CD8-positive, alpha-beta memory T cell (primary cell): ENCODE measurements at places on chromosomes 4 and X.
A peak's percentile ranks its signal among the peaks of the same experiment; 100 is the strongest.

GRCh38 chrX:13685126-13685763 is 3.7 kb upstream of the RAB9A start:
- DNase-seq = no peak

GRCh38 chr4:180789929-180790328 is 1453.3 kb upstream of the TENM3 start:
- DNase-seq = no peak

- no peak for DNase-seq
These were observed 40.9 kb upstream of the PRDM8 start for GRCh38 chr4:80156410-80156809.

GRCh38 chrX:51336584-51336983 is 4.0 kb downstream of the NUDT10 start:
- peak; percentile 43 for DNase-seq

- DNase-seq = no peak
These were observed 16.9 kb upstream of the XPNPEP2 start for GRCh38 chrX:129721870-129722269.

GRCh38 chr4:143215873-143216272 is 31.2 kb downstream of the USP38 start:
- no peak for DNase-seq

GRCh38 chr4:97990409-97990808 is 152.9 kb downstream of the STPG2 start:
- DNase-seq = no peak

GRCh38 chr4:89105726-89106125 is 5.6 kb upstream of the TIGD2 start:
- DNase-seq = no peak

- no peak for DNase-seq
These were observed at the start of gene PRRG1 for GRCh38 chrX:37349221-37350033. Gene PRRG1, plus strand, starts transcription at chrX:37349364. Its CDS starts 56,886 bp downstream, at chrX:37406250.

- no peak for DNase-seq
These were observed 752 bp upstream of the FGF5 start for GRCh38 chr4:80265571-80266252.

- DNase-seq = no peak
These were observed 31.4 kb downstream of the CPE start for GRCh38 chr4:165410214-165410613.

DNA sequence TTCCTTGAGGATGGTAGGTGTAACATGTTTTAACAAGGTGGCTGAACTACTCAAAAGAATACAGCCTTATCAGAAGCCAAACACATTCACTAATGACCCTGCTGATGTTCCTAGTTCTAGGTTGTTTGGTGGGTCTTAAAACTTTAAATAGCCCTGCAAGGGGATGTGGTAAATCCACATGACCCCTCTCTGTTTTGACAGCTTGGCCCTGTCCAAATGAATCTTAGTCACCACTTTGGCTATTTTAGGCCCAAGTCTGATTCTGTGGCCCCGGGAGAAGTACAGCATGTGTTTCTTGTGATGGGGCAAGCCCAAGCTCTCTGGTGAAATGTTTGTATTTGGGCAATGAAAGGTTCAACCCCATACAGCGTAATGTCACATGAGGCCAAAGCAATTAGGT is 54.5 kb upstream of the GPR34 start:
- DNase-seq = no peak

DNA sequence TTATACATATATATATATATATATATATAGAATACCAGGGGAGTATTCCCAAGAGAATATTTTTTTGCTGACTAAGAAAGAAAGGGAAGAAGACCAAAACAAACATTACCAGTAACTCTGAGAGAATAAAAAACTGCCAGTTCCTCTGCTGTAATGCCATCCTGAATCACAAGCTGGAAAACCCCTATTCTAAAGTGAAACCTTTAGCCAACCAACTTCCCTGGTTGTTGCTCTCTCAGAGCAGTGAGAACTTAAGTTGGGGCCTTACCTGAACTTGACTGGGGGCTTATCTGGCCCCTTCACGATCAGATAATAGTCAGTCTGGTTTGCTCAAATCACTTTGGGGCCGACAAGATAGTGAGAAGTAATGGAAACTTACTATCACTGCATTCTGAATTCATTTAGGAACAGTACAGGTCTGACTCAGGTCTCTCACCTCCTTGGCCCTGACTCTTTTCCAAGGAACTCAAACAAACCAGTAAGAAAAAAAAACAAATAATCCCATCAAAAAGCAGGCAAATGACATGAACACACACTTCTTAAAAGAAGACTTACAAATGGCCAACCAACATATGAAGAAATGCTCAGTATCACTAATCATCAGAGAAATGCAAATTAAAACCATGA is 62.5 kb downstream of the CD40LG start:
- DNase-seq = no peak

GRCh38 chr4:152525878-152526277 is 10.0 kb downstream of the FBXW7 start:
- DNase-seq = no peak

- no peak for DNase-seq
These were observed 60.4 kb downstream of the SHROOM2 start for GRCh38 chrX:9846631-9847030.

DNA sequence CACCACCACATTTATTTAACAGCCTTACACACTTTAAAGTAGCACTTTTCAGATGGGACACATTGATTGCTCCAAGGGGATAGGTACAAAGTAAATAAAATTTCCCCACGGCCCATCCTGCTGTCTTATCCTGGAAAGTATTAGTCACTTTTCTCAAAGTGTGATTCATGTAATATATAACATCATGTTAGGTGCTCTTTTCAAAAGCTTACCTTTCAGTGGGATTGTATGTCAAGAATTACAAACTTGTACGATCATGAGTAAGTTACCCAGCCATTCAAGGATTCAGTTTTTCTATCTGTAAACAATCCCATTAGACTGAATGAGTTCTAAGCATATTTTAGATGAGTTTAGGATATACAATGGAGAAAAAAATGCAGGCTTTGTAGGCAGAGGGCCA is 876.6 kb upstream of the GRID2 start:
- no peak for DNase-seq

GRCh38 chr4:55931833-55932232 is 16.9 kb upstream of the CEP135 start:
- DNase-seq = no peak

DNA sequence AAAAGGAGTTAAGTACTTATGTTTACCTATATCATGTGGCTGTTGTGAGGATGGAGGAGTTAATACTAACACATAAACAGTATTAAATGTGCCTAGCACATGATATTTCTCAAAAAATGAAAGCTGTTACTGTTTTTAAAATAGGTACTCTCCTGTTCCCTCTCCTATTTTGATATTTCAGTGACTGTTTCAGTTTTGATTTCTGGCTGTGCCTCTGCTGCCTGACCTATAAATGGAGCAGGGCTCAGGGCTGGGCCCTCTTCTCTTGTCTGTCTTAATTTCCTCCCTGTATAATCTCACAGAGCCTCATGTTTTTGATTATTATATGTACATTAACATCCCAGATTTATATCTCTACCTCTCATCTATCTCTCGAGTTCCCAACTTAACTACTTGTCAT is 93.3 kb downstream of the UGT8 start:
- no peak for DNase-seq

GRCh38 chr4:52655506-52655905 is 3.6 kb downstream of the USP46 start:
- no peak for DNase-seq

DNA sequence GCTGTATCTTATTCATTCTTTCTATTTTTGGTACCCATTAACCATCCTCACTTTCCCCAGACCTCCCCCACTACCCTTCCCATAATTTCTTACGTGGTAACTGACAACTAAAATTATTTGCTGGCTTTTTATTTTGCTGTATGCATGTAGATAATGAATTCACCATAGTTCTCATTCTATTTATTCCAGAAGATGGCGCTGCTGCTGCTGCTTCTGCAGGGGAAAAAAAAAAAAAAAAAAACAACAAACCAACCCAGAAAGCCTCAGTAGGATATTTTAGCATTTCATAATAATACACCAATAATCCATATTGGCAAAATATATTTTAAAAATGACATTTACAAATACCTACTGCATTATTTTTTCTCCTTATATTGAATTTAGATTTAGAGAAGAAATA is 416.6 kb upstream of the MAGEB18 start:
- DNase-seq = no peak
